Cerebellar nuclear complex (tissue), 1 donor: ENCODE measurements at places on chromosomes 3 and 15.

DNA sequence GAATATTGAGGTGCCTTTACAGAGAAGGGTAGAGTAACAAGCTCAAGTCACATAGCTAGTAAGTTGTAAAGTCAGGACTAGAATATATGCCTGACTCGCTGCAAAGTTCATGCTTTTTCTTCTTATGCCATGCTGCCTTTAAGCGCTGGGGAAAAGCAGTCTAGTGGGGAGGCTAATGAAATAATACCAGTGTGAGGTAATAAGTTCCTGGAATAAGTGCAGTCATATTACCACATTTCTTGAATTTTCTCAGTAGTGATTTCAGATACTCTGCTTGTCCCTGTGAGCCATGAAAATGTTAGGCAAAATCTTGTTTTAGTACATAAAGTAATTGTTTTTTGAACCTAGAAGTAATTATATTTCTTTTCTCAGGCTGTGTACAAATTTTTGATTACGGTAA is 71.8 kb downstream of the SYN2 start:
- no peak for DNase-seq

DNA sequence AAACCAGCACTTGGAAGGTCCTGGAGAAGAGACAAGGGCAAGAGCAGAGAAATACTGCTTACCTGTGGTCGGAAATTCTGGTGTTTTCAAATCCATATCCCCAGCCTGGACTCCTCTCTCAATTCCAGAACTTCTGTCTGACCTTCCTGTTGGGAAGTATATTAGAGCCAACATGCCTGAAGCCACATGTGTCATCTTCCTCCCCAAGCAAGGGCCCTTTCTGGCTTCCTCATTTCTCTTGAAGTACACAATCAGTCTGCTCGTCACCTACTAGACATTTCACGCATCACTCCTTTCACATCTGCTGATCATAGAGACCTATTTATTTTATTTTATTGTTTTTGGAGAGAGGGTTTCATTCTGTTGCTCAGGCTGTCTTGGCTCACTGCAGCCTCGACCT is 8.4 kb downstream of the PARP14 start:
- DNase-seq = no peak

- DNase-seq = peak; percentile 35
Measured at GRCh38 chr3:58332575-58333188, at the start of gene PXK. TSS of gene PXK (plus strand) at chr3:58332892. CDS start at chr3:58332989, 97 bp downstream.

- DNase-seq = no peak
Measured at GRCh38 chr15:79740561-79740960, 156.3 kb downstream of the MTHFS start.

GRCh38 chr15:73325191-73325861 is 43.4 kb downstream of the HCN4 start:
- no peak for DNase-seq

GRCh38 chr15:47773143-47773542 is 55.8 kb downstream of the SEMA6D start:
- DNase-seq = no peak

GRCh38 chr15:31867536-31868442 is 162.5 kb upstream of the CHRNA7 start:
- peak; percentile 54 for DNase-seq

GRCh38 chr15:59892985-59893384 is 111.1 kb upstream of the FOXB1 start:
- DNase-seq = no peak

DNA sequence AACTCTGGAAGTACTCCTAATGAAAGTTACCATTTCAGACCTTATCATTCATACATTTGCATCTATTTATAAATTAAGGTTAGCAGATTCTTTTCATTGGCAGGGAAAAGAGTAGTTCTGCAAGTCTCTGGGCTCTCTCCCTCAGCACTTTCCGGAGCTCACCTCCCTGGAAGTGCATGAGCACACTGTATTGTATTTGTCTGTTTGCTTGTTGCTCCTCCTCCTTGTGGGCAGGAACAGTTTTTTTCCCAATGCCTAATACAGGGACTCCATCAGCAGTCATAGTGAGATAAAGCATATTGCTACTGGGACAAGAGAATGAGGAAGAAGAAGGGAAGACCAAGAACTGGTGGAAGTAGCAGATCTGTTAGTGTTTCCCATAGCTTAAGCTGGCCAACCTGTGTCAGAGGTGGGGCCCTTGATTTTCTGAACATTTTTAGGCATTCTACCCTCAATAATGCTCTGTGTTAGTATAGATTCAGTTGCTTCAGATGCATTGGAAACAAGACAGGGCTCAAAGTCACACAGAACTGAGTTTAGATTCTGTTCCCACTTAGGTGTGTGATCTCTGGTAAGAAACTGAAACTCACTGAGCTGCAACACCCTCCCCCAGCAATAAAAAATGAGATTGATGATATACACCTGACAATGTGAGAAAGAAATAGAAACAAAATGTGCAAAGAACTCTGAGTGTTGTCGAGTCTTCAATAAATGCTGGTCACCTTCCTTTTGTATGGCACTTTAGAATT is 407.8 kb downstream of the TUSC7 start:
- no peak for DNase-seq

DNA sequence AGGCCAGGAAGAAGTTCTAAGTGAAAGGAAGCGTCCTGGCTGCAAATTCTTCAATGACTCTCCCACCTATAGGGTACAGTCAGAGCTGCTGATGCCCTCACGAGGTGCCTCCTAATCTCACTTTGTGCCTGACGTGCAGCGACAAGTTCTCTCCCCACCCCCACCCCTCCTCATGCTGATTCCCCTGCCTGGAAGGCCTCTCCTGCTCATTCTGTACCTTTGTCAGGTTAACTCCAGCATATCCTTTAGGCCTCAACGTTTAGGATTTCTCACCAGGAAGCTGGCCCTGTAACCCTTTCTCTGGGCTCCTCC is 25.0 kb downstream of the SLC12A8 start:
- DNase-seq = no peak

DNA sequence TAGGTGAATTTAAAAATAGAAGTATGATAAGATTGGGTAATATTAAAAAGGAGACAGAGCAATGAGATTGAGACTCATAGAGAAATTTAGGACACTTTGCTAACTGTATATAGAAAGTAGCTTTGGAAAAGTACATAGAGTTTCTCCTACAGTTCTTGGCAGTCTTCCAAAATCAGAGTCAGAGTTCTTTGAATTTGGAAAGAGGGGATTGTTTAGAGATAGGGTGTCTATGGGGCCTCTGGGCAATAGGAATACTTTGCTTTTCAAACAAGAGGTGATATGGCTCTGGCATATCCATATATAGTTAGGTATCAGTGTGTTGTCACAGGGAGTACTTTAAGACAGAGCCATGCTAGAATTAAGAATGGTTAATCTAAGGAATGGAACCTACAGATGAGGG is 477.1 kb upstream of the KCNMB2 start:
- no peak for DNase-seq

- no peak for DNase-seq
Measured at GRCh38 chr3:45437383-45437782, 49.0 kb downstream of the LARS2 start.

GRCh38 chr3:36416599-36416998 is 36.3 kb downstream of the STAC start:
- DNase-seq = no peak

DNA sequence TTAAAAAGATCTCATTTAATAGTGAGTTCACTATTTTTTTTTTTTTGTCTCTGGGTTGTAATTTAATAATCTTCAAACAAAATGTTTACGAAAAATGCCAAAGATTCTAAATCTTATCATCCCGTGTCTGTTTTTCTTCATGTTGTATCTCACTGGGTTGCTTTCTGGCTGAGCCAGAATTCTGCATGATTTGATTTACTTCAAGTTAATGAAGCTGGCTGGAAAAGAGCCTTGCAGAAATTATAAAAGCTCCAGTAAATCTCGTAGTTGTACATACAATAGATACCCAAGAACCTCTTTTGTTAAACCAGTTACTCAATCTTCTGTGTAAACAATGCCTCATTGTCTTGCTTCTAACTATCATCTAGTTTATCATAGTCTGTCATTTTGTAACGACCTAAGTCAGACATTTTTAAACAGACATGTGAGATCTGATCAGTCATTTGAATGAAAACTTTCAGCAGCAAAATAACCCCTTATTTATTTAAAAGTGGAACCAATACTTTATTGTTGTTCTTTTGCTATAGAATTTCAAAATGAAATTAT is 249.0 kb downstream of the MCTP2 start:
- no peak for DNase-seq

DNA sequence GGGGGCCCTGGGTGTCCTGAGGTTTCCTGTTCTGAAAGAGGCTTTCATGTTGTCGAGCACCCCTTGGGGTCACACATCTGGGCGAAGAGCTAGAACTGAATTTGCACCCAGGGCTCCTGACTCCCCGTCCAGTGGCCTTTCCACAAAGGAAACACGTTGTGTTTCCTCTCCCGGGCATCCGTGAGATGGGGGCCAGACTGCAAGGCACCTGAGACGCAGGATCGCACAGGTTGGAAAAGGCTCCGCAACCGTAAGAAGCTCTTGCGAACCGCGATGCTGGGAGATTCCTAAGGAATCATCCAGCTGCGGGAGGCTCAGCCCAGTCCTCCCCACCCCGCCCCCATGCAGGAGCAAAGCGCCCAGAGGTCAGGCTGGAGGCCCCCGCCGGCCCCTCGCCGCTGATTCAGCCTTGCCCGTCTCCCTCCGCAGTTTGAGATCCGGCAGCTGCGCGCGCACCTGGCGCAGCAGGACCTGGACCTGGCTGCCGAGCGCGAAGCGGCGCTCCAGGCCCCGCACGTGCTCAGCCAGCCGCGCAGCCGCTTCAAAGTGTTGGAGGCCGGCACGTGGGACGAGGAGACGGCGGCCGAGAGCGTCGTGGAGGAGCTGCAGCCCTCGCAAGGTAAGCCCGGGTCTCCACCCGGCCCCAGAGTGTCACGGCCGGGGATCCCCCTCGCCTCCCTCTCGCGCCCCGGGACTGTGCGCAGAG is 119.6 kb downstream of the ETFA start:
- no peak for DNase-seq

GRCh38 chr3:118782755-118783202 is 251.9 kb downstream of the IGSF11 start:
- no peak for DNase-seq
